Activated CD4-positive, CD25-positive, alpha-beta regulatory T cell treated with anti-CD3 and anti-CD28 coated beads, Interleukin-2, amount 50 U/mL, for 72 hours (primary cell): ENCODE measurements at places on chromosomes 5 and 9.

- DNase-seq: no peak
Observed at GRCh38 chr5:131563434-131564228, 71.4 kb downstream of the RAPGEF6 start.

DNA sequence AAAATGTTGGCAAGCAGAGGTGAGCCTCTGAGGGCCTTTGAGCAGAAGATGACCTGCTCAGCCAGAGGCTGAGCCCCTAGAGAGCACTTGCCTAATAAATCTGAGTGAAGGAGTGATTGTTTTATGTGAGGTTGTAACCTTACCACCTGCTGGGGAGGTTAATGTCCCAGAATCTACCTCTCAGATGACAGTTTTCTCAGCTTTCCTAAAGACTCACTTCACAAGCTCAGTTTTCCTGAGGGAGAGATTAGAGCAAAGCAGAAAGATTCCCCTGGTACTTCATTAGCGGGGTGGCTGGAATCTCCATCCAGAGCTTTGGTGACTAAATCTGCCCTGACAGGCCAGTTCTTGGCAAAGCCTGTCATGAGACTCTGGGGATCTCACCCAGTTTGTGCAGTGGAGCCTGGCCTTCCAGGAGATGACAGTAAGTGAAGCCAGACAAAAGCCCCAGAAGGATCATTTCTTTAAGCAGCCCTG, 48.8 kb upstream of the GALNT10 start:
- no peak for DNase-seq

DNA sequence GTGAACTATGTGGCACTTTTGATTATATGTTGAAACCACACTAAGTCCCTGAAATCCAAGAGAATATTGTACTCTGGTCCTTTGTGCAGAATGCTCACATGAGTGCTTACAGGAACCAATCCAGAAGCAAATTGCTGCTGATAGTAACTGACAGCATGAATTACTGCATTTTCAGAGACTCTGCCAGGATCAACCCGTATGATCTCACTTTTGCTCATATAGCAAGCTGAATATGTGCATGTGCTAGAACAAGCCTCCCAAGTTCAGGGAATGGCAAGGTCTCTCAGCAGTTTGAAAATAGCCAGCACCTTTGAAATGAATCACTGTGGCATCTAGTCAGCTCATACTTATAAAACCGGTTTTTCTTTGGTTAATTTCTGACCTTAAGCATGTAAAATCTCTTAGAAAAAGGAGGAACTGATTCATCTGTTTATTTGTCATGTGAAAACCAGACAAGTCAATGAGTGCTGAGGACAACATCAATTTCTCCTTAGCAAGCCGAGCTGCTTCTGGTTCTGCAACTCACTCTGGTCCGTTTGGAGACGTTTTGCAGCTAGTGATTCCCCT, 215.7 kb upstream of the ELL2 start:
- no peak for DNase-seq

DNA sequence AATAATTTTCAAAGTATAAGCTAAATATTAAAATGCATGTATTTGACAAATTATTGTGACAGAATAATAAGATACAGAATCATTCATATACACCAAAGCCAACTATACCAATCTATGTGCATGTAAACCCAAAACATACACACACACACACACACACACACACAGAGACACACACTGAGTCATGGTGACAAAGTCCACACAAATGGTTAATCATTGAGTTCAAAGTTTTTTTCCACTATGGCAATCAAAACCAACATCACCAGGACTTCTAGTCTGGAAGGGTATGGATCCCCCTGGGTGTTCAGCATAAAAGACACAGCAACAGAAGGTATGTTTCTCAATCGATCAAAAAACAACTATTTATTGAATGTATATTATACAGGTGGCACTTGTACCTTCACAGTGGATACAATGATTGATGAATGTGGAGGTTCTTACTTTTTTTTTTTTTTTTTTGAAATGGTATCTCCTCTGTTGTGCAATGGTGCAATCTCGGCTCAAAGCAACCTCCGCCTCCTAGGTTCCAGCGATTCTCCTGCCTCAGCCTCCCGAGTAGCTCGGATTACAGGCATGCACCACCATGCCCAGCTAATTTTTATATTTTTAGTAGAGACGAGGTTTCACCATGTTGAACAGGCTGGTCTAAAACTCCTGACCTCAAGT, 137.0 kb downstream of the PDE4D start:
- DNase-seq: no peak
